ENCODE measurements at places on chromosomes 11 and 22.

GRCh38 chr11:111909378-111909777 lies 2.2 kb downstream of the CRYAB start:
- DNase-seq: no peak

- DNase-seq: no peak
Measured at GRCh38 chr11:114089748-114090147, 30.2 kb downstream of the ZBTB16 start.

DNA sequence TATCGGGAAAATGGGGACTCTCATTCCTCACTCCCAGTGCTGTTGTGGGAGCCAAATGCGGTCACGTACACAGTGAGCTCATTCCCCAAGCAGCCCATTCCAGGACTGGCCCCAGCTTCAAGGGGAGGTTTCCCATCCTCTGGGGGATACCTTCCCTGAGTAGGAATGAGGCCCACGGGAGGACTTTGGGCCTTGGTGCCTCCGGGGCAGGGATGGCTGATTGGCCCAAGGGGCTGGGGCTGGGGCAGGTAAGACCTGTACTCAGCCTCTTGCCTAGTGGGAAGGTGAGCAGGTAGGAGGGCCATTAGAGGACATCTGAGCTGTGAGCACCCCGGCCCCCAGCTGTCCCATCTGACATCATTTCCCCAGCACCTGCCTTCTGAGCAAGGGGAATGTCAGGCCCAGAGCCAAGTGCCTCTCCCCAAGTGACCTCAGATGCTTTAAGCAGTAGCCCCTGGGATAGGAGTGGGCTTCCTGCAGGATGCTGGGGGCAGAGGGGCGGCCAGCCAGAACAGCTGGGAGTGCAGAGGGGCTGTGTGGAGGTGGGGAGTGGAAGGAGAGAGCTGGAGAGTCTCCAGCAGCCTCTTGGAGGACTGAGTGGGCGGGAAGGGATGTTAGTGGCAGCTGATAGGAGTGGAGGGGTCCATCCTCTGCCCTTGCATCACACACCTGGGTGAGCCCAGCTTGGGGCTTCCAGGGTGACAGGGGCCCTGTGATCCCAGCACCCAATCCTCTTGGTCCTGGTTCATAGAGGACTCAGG lies 58.4 kb downstream of the CD82 start:
- peak; percentile 54 for DNase-seq

GRCh38 chr11:94722735-94723134 lies 45.4 kb upstream of the AMOTL1 start:
- DNase-seq: no peak

DNA sequence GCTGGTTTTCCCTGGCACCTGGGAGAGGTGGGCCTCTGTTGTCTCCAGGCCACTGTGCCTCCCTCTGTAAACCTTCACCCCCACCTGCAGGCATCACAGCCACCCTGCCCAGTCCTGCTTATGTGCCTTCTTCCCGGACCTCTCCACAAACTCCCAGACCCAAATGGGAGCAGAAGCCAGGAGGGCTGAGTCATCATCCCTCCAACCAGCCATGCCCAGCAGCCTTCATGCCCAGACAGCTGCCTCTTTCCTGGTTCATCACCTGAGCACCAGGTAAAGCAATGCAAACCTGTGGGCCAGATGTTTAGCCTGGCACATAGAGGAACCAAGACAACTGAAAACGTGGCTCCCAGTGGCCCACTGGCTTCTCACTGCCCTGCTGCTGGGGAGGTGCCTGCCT lies 2.1 kb upstream of the TMPRSS4 start:
- DNase-seq: no peak

- no peak for DNase-seq
Measured at GRCh38 chr11:8792710-8793109, 110.1 kb downstream of the RPL27A start.

- DNase-seq: no peak
Measured at GRCh38 chr11:65159012-65159411, 11.0 kb upstream of the SPDYC start.

DNA sequence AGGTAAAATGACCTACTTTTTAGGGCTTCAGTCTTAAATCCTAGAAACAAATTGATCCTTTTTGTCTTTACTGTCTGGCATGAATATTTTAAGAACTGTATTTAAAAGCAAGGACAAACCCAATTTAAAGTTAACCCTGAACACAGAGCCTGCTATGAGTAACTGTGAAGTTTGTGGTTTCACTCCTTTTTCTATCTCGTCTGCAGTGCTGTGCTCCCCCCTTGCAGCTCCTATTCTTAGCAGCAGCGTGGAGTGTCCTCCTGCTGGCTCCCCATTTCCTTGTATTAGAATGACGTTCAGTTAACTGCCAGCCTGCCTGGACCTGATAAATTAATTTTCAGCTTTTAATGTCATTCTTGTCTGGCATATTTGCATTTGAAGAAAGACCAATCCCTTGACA lies 40.0 kb upstream of the LRRC4C start:
- no peak for DNase-seq

- no peak for DNase-seq
Measured at GRCh38 chr11:28542561-28542960, 434.4 kb downstream of the METTL15 start.

DNA sequence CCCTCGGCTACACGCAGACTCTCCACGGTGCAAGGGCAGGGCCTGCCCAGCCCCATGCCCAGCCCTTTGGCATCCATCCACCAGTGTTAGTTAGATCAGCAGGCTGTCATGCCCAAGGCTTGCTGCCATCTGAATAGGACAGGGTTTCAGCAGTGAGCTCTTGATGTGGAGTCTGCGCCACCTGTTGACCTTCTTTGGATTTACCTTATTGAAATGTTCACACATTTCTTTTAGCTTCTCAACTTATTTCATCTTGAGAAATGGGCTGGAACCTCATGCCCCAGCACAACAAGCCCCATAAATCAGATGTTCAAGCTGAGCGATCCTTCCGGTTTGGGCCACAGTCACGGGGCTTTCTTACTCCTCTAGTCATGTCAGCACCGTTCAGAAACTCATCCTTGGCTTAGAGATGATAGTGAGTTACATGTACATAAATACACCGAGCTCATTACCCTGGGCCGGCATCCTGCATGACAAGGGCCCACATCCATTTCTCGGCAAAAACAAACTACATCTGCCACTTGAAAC lies 61.7 kb downstream of the PARVB start:
- DNase-seq: no peak

GRCh38 chr11:119307219-119307618 lies 9.7 kb downstream of the MCAM start:
- no peak for DNase-seq

DNA sequence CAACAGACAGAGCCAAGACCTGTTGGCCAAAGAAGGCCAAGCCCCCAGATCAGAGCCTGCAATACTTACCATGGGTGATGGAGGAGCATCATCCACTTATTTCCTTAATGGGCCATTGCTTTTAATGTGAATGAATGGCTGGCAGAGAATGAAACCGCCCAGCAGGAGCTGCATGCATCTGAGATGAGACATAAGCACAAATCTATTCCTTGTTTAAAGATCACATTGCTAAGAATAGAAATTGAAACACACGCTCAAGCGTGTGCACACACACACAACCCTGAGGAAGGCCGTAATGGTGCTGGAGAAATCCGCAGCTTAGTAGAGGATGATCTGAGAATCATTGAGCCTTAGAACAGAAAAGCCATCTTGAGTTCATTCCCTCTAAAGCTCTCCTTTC lies 5.3 kb upstream of the RRAS2 start:
- DNase-seq: no peak

DNA sequence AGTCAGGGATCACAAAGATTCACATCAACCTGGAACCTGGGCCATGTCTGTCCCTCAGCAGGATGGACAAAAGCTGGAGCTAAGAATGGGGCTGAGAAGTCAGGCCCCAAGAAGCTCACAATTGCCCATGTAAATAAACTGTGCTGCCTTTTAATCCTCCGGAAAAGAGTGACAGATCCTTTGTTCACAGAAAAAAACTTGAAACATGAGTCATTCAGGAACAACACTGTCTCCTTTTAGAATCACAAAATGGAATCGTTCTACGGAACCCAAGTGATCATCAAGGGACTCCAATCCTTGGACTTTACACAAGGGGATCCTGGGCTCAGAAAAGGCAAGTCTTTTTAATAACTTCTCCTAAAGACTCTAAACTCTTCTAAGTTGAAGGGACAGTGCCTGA lies 36.1 kb downstream of the RELT start:
- no peak for DNase-seq

DNA sequence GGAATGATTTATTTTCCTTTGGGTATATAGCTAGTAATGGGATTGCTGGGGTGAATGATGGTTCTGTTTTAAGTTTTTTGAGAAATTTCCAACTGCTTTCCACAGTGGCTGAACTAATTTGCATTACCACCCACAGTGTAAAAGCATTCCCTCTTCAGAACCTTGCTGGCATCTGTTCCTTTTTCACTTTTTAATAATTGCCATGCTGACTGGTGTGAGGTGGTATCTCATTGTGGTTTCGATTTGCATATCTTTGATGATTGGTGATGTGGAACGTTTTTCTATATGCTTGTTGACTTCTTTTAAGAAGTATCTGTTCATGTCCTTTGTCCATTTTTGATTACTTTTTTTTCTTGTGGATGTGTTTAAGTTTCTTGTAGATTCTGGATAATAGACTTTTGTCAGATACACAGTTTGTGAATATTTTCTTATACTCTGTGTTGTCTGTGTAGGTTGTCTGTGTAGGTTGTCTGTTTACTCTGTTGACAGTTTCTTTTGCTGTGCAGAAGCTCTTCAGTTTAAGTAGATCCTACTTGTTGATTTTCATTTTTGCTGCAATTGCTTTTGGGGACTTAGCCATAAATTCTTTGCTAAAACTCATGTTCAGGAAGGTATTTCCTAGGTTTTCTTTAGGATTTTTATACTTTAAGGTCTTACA lies 291.8 kb upstream of the DDI1 start:
- no peak for DNase-seq
